Stimulated activated CD4-positive, alpha-beta T cell treated with anti-CD3 and anti-CD28 coated beads, Interleukin-15, amount 100 ng/mL, for 1 hour (primary cell): ENCODE measurements at places on chromosomes 6 and 20.

GRCh38 chr6:136846046-136846445 is 23.7 kb downstream of the PEX7 start:
- DNase-seq = no peak

- DNase-seq = no peak
These were observed 2.3 kb downstream of the SIRPA start for GRCh38 chr20:1897541-1897940.

- peak; percentile 59 for DNase-seq
These were observed at the start of gene GABBR1 for GRCh38 chr6:29632789-29633533. Gene GABBR1, minus strand, starts transcription at chr6:29633183. Its CDS starts 798 bp downstream, at chr6:29632385.

DNA sequence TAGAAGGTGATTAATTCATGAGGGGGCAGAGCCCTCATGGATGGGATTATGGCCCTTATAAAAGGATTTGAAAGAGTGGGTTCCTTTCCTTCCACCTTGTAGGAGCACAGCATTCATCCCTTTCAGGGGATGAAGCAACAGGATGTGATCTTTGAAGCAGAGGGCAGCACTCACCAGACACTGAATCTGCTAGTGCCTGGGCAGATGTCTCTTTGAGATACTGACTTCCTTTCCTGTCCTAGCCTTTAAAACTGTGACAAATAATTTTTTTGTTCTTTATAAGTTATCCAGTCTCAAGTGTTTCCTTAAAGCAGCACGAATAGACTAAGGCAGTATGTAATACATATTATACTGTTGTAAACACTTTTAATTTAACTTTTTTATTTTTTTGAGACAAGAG is 538.6 kb upstream of the RNF217 start:
- DNase-seq = no peak

- DNase-seq = no peak
These were observed 42.0 kb upstream of the MAP3K4 start for GRCh38 chr6:160949531-160949930.

GRCh38 chr6:106142876-106143431 is 56.8 kb downstream of the PRDM1 start:
- DNase-seq = no peak

DNA sequence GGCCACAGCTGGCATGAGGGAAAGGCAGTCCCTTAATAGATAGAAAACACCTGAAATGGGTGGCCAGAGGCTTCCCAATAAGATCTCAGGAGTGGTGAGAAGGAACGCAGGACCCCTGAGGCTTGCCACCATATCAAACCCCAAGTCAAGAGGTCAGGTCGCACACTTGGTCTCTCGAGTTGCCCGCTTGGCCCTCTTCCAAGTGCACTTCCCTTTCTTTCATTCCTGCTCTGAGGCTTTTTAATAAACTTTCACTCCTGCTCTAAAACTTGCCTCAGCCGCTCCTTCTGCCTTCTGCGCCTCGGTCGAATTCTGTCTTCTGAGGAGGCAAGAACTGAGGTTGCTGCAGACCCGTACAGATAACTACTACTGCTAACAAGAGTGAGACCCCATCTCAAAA is 64.2 kb downstream of the SLC2A10 start:
- no peak for DNase-seq

DNA sequence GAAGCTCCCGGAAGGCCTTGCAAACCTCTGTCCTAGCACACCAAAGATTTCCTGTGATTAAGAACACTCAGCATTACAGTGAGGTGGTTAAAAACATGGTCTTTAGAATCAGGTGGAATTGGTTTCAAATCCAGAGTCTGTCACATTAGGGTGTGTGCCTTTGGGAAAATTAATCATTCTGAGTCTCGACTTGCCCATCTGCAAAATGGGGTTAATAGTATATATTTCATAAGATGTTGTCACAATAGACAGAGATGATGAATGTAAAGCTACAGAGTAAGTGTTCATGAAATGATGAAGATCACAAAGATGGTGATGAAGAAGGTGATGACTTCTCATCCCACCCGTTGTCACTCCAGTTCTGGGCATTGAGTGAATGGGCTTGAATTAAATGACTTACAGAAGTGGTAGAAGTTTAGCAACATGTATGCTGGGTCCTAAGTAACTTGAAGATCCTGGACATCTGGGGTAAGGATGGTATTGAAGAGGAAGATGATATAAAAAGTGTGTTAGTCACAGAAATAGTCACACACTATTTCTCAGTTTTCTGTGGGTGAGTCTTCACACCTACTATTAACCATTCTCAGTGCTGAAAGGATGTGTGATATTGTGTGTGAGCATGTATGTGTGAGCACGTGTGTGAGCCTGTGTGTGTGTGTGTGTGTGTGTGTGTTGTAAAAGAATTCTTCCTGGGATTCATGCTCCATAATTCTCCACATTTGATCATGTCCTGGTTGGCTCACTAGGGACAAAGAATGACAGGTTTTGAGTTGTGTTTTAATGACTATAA is 28.0 kb upstream of the NEDD9 start:
- no peak for DNase-seq

DNA sequence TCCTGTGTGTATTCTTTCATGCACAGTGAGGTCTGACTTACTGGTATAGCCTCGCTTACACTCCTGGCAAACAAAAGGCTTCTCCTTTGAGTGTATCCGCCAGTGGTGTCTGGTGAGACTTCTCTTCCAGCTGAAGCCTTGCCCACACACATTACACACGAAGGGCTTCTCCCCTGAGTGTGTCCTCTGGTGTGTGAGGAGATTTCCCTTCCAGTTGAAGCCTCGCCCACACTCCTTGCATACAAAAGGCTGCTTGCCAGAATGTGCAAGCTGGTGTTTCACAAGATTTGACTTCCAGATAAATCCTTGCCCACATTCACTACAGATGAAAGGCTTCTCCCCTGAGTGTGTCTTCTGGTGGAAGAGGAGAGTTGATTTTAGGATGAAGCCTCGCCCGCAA is 21.5 kb downstream of the ZNF337 start:
- DNase-seq = no peak

- no peak for DNase-seq
These were observed 207.1 kb downstream of the NFATC2 start for GRCh38 chr20:51335329-51335841.

- no peak for DNase-seq
These were observed 260.7 kb downstream of the PREX1 start for GRCh38 chr20:48567145-48567544.

DNA sequence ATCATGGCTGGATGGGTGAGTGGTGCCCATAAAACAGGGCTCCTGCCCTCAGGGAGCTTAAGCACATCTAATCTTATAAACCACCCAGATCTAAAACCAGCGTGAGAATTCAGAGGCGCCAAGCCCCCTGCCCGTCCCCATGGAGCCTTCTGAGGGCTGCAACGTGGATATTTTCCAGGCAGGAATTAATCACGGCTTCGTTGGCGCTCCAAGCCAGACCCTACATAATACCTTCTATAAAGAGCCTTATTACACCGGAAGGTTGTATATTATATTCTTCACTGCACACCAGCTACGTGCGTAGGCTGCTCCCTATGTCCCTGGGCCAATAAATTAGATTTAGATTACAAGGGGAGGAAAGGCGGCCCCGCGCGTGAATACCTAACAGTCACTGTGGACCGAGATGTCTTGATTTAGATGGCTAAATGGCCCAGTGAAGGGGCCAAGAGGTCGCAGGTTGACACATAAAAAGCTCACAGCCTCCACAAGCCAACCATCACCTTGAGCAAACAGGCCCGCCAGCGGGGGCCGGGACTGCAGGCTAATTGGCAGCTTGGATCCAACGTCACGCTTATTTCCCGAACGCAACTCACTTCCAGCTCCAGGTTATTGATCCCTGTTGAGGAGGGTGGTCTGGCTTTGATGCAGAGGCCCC is 64.7 kb upstream of the APCDD1L start:
- DNase-seq = no peak

GRCh38 chr20:45909817-45910669 is 1.9 kb downstream of the PLTP start:
- no peak for DNase-seq

- no peak for DNase-seq
These were observed 18.0 kb upstream of the CDK5RAP1 start for GRCh38 chr20:33419140-33419974.

DNA sequence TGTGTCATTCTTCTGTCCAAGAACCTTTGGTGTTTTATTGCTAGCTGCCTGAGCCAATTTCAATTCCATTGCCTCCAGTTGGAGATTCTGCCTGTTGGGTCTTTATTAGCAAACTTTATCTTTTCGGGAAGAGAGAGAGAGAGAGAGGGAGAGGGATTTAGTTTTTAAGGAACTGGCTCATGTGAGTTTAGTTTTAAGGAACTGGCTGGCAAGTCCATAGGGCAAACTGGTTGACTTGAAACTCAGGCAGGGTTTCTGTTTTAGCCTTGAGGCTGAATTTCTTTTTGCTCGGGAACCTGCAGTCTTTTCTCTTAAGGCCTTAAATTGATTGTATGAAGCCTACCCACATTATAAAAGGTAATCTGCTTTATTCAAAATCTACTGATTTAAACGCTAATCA is 23.0 kb downstream of the BCKDHB start:
- DNase-seq = no peak

- no peak for DNase-seq
These were observed 48.9 kb upstream of the SYNDIG1 start for GRCh38 chr20:24420567-24420966.

GRCh38 chr6:39310542-39310941 is 3.7 kb downstream of the KCNK17 start:
- no peak for DNase-seq

GRCh38 chr6:107668743-107669474 is 155.2 kb downstream of the SCML4 start:
- no peak for DNase-seq

GRCh38 chr6:56683882-56684281 is 41.2 kb upstream of the DST start:
- no peak for DNase-seq

GRCh38 chr6:102571236-102571908 is 1177.9 kb downstream of the GRIK2 start:
- DNase-seq = no peak

- DNase-seq = no peak
These were observed 108.7 kb upstream of the SIRPA start for GRCh38 chr20:1786486-1786885.

DNA sequence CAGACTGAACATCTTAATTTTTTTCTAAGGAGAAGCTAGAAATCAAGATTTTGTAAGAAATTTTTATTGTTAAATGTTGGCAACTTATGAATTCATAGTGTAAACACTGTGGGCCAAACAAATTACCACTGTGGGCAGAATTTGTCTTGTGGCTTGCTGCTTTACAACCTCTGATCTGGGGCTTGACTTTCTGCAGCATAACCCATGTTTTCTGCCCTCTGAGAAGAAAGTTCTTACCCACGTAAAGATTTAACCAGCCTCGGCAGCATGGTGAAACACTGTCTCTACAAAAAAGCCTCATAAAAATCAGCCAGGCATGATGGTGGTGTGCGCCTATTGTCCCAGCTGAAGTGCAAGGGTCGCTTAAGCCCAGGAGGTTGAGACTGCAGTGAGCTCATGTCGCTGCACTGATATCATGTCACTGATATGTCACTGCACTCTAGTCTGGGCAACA is 12.9 kb downstream of the ITCH start:
- no peak for DNase-seq

DNA sequence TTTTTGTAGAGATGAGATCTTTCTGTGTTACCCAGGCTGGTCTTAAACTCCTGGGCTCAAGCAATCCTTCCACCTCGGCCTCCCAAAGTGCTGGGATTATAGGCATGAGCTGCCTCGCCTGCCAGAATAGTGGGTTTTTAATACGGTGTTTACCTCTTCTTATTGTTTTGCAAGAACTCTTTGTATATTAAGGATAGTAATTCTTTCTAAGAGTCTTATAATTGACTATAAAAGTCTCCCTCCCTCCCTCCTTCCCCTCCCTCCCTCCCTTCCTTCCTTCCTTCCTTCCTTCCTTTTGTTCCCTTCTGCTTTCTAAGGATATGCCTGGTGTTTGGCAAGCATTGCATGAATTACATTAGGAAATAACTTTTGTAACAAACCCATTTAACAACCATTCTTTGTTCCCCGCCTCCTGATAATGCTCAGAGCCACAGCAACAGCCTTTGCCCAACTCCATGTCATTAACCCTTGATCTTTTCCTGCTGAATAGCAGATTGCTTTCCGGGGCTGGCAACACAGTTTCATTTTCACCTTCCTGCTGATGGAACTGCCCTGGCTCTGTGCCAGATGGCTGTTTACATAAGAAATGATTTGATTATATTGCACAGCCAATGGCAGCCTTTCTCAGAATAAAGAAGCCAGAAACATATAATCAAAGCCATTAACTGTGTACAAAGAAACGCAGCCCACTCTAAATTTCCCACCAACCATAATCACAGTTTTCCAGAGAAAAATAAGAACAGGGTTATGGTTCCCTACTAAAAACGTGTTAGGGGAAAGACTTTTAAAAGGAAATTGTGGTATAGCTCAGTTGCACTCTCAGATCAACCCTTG is 143.7 kb upstream of the PTPN1 start:
- DNase-seq = no peak

DNA sequence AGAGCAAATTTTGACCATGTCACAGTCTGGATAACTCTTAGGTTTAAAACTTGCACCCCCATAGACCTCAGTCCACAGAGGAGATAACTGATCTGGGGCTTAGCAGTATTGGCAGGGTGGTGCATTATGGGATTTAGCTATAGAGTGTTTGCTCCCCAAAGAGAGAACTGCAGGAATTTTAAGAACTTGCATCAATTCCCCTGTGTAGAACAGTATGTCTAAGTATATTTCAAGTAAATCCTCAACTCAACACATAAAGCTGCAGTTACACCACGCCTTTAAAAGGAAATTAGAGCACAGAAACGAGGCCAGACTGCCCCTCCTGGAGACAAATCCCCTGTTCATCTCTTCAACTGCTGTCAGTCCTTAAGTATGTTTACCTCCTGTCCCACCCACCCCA is 144.9 kb downstream of the TRMT11 start:
- DNase-seq = no peak

- DNase-seq = no peak
These were observed 48.9 kb downstream of the FOXA2 start for GRCh38 chr20:22535483-22535882.

- DNase-seq = no peak
These were observed 343.6 kb upstream of the SASH1 start for GRCh38 chr6:147999001-147999540.

DNA sequence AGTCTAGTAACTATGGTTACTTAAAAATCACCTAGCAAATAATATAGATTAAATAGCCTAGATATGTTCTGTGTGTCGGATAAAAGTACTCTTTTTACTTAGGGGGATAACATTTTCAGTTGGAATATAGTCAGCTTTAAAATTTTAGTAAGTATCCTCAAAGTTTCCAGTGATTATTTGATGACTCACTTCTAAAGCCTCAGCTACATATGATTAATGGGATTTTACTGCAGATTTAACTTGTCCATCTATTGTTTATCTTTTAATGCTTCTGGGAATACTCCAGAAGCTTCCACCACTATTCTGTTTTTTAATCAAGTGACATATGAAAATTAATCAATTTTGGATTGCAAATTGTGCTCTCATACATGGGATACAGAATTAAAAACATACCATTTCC is 8.7 kb upstream of the TENT5A start:
- DNase-seq = no peak

GRCh38 chr20:11124849-11125505 is 451.2 kb upstream of the JAG1 start:
- DNase-seq = no peak

GRCh38 chr6:46263707-46264086 is 92.9 kb upstream of the ENPP5 start:
- no peak for DNase-seq
